Stimulated activated CD4-positive, alpha-beta T cell treated with anti-CD3 and anti-CD28 coated beads, Interleukin-15, amount 100 ng/mL, for 24 hours (primary cell): ENCODE measurements at places on chromosomes 5 and 9.

DNA sequence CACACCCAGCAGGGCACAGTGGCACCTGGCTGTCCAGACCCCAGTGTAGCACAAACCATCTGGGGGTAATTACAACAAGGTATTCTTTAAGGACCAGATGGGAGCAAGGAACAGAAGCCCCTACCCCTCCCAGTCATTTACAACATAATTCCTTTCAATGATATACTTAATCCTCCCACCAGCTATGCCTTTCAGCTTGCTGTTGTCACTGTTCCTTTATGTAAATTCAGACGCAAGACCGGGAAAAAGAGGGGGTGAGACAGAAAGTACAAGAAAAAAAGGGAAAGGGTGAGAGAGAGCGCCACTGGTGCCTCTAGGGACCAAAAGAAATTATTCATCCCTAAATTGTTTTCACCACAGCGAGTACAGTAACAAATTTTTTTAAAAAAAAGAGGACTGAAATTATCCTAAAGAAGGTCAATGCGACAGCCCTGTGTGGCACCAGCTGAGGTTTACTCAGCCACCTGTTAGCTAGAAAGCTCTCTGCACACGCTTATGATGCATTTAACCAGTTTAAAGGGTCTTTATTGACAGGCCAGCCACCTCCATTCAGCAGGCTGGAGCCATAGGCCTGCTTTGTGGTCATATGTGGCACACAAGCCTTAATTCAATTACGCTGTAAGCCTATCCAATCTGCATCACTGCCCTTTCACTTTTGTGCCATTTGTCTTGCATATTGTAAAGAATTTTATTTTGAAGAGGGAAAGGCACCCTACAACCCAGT, 210.2 kb upstream of the ISL1 start:
- DNase-seq: no peak

DNA sequence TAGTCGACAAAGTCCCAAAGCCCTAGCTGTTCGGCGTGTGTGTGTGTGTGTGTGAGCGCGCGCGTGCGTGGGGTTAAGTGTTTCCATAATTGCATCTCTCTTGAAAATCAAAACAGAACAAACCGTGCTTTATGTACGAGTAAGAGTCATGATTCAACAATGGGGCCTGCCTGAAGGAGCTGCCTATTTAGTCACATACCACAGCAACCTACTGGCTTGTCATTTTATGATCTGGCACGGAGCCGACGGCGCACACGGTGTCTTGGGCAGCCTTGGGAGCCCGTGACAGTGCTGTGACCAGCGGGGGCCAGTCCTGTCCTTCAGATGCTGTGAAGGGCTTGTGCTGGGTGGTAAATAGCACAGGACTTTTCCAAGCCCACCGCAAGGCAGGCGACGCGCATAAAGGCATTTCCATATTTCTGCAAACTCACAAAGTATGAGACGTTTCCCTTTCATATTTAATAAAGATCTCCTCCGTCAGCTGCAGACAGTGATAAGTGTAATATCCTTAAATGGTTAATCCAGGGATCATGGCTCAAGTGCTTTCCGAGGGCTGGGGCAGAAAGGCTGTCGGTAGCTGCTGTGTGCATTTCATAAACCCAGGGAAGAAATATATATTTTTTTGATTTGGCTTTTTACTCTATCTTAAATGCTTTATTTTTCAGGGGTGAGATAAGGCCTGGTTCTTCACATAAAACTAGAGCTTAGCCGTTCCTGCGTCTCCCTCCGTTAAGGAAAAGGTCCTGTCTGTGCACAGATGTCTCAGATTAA, 270.2 kb upstream of the IRX1 start:
- DNase-seq: no peak

- no peak for DNase-seq
Measured at GRCh38 chr5:81230416-81230815, 2.7 kb upstream of the CKMT2 start.

GRCh38 chr5:1483064-1483463, 37.8 kb upstream of the SLC6A3 start:
- DNase-seq: no peak

GRCh38 chr9:135035781-135036760, 51.4 kb upstream of the OLFM1 start:
- DNase-seq: no peak

DNA sequence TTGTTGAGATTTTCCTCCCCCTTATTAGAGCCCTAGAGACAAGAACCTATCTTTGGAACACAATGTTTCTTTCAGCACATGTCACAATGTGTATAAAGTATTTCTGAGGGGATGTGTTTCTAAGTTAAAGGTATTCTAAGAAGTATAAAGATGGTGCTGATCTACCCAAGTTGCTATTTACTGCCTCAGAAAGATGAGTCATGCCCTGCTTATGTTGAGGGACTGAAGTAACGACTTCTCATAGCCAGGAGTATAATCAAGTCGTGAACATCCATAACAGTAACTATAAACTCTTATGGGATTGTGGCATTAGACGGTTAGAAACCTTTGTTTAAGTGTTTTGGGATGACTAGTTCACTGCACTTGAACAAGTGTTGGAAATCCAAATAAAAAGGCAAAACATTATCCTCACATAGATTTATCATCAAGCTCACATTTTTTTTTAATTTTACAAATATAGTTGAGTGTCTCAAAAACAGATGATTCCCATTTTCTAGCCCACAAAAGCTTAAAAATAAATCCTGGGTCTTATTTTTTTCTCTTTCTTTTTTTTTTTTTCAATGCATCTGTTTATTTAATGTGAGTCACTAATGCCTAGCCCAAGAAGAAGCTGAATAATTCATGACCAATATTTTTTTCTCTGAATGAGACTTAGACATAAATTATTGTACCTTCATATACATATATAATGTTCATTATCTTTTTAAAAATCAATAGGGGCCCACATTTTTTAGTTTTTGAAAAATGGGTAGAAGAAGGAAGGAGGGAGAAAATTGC, 12.2 kb upstream of the TMEM252 start:
- no peak for DNase-seq

DNA sequence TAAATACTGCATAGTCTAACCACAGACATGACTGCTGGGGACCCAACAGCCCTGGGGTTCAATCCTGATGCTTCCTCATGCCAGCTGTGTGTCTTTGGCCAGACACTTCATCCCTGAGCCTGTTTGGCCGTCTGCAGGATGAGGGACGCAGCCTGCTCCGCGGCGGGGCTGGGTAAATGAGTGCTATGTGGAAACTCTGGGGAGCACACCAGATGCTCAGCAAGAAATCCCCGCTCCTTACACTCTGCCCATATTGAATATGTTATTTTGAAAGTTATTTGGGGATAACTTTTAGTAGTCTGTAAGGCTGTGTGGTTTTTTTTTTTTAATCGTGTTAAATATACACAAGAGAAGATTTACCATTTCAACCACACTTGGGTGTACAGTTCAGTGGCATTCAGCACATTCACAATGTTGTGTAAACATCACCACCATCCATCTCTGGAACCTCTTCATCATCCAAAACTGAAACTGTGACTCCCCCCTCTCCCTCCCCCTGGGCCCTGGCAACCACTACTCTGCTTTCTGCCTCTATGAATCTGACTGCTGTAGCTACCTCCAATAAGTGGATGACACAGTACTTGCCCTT, 42.7 kb downstream of the SH3PXD2B start:
- DNase-seq: peak; percentile 66

DNA sequence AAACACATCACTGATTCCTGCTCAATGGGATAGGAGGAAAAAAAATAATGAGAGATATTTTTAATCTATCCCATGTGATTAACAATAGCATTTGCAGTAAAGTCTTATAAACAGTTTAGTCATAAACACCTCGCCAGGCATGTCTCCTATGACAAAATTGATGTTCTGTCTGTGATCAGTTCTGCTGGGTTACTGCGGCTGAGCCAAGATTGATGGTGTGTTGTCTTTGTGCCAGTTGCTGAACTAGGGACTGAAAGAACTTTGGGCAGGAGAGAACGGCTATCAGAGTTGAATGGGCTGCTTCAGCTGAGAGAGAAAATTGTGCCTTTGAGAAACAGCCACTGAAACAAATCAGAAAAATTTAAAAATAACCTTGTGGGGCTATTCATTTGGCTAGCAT, 37.3 kb upstream of the MAMDC2 start:
- DNase-seq: no peak

DNA sequence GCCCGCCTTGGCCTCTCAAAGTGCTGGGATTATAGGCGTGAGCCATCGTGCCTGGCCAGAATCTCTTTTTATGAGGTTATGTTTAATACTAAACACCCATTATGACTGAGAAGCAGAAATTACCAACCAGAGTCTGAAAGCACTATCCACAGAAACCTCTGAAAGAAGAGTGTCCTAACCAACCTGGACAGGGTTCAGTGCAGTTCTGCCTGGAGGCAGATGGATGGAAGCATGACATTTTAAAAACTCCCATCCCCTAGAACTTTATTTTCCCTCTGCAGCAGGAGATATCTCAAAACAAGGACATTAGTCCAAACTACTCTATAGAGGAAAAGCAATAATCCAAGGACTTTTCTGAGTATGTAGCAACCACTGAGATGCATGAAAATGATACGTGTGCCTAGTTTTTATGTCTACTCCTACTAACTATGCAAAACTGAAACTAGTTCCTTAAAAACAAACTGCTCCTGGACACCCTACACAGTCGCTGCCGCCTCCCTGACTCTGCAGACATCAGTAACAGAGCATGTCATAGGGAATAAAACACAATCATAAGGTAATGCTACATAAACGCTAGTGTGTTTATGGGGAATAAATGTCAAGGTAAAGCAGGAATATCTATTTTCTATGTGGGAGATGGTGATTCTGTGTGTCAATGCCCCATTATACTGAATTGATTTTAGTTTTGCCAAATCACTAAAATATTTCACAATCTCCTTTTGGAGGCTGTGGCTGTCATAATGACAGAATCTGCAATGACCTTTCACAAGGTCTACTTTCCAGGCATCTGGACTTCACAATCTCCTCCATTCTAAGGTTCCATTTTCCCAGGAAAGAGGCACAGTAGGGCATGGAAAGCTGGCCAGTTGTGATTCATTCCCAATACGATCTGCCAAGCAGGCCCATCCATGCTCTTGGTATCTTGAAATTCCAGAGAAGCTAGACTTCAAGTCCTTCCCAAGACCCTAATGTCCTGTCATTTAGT, 122.8 kb downstream of the SIL1 start:
- DNase-seq: no peak

GRCh38 chr5:136023958-136024541, 4.7 kb upstream of the TGFBI start:
- no peak for DNase-seq

- DNase-seq: no peak
Measured at GRCh38 chr9:18474783-18475182, 830 bp downstream of the ADAMTSL1 start.

GRCh38 chr9:101516655-101517054, 17.0 kb upstream of the RNF20 start:
- DNase-seq: no peak

- no peak for DNase-seq
Measured at GRCh38 chr5:75265731-75266130, 29.1 kb upstream of the ANKRD31 start.

- no peak for DNase-seq
Measured at GRCh38 chr9:132061526-132061925, 18.1 kb downstream of the MED27 start.

GRCh38 chr5:134130239-134130945, 15.9 kb downstream of the TCF7 start:
- DNase-seq: no peak

DNA sequence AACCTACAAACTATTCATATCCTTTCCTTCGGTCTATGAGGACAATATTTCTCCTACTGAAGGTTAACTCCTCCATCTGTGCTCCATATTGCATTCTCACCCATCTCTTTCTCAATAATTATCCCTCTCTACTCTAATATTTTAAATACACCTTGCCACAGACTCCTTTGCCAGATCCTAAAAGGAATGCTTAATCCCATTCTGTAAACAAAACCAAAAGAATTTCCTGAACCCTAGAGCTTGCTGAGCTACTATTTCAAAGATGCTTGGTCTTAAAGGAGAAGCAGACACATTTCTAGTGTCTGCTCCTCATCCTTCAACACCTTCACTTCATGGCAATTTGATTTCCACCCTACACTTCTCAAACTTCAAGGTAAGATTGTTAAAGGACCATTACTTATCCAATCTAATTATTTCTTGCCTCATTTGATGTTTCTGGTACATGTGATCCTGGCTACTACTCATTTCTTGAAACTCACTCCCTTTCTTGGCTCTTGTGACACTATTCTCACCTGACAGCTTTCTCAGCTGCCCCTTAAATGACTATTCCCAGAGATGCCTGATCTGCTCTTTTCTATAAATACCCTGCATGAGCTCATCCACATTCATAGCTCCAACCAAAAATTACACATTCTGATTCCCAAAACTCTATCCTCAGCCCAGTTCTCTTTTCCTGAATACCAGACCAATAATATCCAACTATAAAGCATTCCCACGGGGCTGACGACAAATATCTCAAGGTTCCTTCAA, 20.2 kb downstream of the HOMER1 start:
- DNase-seq: no peak

DNA sequence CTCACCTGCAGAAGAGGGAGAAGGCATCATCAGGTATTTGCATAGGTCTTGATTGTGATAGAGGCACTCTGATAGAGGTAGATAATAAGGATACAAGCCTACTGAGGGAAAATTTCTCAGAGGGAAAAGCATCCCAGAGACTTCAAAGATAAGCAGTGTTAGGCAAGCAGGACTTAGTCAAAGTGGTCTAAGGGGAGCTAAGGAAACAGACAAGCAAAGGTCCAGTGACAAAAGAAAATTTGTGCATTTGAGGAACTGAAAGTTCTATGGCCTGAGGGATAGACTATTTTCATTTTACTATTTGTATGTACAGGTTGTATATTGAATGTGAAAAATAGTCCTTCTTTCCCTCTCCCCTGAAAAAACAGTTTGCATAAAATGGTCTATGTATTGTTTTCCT, 27.4 kb downstream of the OXCT1 start:
- no peak for DNase-seq

DNA sequence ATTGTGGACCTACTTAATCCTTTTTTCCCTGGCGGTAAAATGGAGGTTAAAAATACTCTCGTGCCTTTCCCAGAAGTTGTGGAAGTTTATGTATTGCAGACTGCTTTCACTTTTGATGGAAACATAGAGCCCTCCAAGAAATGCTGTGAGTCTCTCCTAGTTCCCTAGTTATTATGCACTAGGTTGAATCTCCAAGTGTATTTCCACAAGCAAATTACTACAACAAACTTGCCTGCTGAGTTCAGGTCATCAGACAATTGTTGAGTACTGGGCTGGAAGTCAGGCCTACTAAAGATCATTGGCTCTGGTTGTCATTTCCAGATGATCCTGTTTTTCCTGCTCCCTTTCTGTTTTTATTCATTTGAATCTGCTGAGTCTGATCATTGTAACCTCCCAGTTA, 104.1 kb downstream of the CD180 start:
- DNase-seq: no peak

GRCh38 chr9:71179183-71179582, 57.8 kb upstream of the TRPM3 start:
- no peak for DNase-seq

- DNase-seq: no peak
Measured at GRCh38 chr5:142639455-142639854, 46.4 kb downstream of the FGF1 start.

DNA sequence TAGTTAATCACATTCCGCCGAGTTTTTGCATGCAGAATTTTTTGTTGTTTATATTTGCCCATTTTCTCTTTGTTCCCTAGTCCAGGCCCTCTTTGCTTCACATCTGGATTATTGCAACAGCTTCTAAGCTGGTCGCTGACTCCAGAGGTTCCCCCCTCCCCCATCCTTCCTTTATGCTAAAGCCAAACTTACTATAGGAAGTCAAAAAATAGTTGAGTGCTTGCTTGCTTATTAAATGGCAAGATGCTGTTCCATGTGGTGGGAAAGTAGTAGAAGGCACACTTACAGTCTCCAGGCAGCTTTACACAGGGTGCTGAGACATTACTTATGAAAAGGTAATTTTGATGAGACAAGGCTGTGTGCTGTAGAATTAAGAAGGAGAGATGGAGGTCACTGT, 1.3 kb downstream of the ZBTB34 start:
- DNase-seq: no peak
